Fibroblast of lung (primary cell): ENCODE measurements at places on chromosomes 5 and 9.

GRCh38 chr5:54175-54730 is 37.7 kb upstream of the PLEKHG4B start:
- DNase-seq, result no peak

- no peak for DNase-seq
These were observed 120.0 kb upstream of the CDKN2B start for GRCh38 chr9:22129133-22129532.

DNA sequence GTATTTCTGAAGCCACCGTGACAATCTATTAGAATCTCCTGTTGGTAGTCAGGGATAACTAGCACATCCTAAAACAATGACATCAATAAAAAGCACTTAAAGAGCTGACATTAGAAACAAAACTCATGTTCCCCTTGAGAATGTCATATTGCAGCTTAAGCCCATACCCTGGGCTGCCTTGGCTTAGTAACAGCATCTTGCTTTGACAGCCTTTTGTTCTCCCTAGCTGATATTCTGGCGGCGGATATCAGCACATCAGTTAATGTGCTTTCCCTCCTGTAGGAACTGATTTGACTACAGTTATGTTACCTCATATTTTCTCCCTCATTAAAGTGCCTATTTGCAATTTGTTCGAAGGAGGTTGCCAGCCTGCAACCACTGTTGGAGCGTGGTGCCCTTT is 214.1 kb downstream of the CD180 start:
- no peak for DNase-seq

GRCh38 chr9:24698881-24699518 is 153.3 kb upstream of the IZUMO3 start:
- no peak for DNase-seq

DNA sequence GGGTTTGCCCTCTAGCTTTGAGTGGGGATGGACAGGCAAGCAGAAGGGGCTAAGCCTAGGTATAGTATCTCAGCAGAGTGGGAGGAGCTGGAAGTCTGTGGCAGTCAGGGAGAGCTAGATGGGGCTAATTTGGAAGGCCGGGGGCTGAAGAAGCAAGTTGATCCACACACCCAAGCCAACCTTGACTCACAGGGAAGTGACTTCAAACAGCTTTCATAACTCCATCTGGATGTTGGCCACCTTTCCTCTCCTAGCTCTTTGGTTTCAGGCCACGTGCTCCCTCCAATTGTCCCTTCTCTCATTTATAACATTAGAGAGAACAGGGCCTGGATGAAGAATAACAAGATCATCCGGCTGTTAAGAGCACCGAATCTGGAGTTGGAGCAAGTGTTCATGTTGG is 36.8 kb downstream of the EGR1 start:
- DNase-seq, result peak; percentile 31

GRCh38 chr9:37949576-37949975 is 45.6 kb upstream of the SLC25A51 start:
- no peak for DNase-seq

GRCh38 chr9:129458663-129459546 is 162.0 kb downstream of the C9orf50 start:
- no peak for DNase-seq
